ENCODE measurements at places on chromosomes 13 and 19.

DNA sequence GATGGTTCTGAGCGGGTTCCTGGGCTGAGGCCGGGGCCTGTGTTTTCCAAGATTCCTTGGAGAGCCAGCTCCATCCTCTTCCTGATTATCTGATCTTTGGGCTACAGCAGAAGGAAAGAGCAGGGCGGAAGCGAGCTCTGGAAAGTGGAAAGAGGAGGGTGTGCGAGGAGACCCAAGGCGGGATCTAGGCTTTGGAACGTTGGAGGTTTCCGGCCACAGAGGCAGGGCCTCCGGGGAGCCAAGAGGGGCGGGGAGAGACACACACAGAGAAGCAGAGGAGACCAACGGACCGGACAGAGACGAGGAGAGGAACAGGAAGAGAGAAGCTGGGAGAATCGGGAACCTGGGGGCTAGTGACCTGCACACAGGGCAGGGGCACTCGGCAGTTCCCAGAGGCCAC is at the start of gene CLEC11A:
TSS of gene CLEC11A (plus strand) at position 296 of the 400 bp plus-strand sequence. CDS start 162 bp downstream, outside the sequence.
- DNase-seq: no peak

GRCh38 chr19:47186446-47187334 is 44.3 kb downstream of the BBC3 start:
- no peak for DNase-seq

DNA sequence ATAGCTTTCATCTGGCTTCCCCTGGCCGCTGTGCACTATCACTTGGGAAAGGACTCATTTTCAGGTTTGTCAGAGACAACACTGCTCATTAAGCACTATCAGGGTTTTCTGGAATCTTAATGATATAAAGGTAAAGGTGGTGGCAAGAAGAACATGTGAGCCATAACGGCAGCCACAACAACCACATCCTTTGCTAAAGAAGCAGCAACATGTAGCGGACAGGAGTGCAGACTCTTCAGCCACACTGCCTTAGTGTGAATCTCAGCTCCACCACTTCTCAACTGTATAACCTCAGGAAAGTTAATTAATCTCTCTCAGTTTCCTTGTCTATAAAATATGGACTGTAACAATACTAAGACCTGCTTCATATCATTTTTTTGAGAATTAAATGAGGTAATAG is 24.1 kb upstream of the MIR17HG start:
- DNase-seq: no peak

- no peak for DNase-seq
These were observed 401 bp upstream of the ZNF765 start for GRCh38 chr19:53394522-53394973.

DNA sequence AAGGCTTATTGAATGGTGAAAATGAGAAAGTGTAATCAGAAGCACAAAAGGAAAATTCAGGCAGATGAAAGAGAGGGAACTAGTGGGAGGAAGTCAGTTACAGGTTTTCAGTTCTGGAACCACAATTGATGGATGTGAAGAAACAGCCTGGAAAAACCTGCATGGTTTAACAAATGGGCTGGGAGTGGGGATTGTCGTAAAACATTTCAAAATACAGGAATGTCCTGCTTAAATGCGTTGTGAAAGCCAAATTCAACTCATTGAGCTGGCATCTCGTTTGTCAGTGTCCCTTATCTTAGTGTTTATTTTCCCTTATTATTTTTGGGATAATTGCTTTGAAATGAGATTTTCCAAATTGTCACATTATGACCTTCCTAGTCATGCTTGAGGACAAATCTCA is 106.5 kb upstream of the RFC3 start:
- no peak for DNase-seq

GRCh38 chr19:49780861-49781260 is 14.1 kb downstream of the AP2A1 start:
- no peak for DNase-seq

DNA sequence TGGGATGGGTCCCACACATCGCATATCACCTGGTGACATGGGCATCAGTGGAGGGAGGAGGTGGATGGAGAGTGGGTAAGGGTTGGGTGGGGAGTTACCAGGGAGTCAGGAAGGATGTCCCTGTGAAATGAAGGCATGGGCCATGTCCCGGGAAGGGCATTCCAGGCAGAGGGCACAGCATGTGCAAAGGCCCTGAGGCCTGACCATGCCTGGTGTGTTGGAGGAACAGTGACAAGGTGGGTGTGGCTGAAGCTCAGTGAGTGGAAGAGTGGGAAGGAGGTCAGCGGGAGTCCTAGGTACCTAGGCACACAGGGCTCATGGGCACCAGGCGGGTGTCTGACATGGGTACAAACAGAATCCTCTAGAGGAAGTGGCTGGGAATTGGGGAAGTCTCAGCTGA is 11.0 kb upstream of the COLGALT1 start:
- no peak for DNase-seq

DNA sequence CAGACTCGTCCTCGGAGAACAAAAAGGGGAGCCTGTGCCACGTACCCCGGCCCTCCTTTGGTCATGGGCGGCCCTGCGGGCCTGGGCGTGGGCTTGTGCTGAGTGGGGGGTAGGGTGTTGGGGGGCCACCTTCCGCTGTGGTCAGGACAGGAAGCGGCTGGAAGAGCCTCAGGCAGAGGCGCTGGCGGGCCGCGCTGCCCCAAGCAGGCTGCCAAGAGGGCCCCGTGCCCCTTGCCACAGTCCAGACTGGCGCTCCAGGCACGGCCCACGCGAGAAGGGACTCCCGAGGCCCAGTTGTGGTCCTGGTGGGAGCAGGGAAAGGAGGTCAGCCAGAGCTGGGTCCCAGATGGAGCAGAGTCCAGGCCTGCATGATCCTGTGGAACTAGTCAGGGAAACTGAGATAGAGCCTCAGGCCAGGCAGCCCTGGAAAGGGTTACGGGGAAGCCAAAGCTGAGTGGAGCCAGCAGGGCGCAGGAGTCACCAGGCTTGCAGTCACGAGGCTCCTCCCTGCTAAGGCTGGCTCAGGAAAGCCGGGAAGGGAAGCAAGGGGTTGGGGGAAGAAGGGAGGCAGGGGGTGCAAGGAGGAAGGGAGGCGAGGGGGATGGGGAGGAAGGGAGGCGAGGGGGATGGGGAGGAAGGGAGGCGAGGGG is 135.0 kb downstream of the CRYL1 start:
- DNase-seq: no peak

GRCh38 chr19:39941615-39942365 is 7.4 kb upstream of the FCGBP start:
- DNase-seq: no peak

- no peak for DNase-seq
These were observed 216.9 kb upstream of the RXFP2 start for GRCh38 chr13:31522396-31522795.

- DNase-seq: peak; percentile 2
These were observed 60.6 kb downstream of the NDFIP2 start for GRCh38 chr13:79541426-79542049.

DNA sequence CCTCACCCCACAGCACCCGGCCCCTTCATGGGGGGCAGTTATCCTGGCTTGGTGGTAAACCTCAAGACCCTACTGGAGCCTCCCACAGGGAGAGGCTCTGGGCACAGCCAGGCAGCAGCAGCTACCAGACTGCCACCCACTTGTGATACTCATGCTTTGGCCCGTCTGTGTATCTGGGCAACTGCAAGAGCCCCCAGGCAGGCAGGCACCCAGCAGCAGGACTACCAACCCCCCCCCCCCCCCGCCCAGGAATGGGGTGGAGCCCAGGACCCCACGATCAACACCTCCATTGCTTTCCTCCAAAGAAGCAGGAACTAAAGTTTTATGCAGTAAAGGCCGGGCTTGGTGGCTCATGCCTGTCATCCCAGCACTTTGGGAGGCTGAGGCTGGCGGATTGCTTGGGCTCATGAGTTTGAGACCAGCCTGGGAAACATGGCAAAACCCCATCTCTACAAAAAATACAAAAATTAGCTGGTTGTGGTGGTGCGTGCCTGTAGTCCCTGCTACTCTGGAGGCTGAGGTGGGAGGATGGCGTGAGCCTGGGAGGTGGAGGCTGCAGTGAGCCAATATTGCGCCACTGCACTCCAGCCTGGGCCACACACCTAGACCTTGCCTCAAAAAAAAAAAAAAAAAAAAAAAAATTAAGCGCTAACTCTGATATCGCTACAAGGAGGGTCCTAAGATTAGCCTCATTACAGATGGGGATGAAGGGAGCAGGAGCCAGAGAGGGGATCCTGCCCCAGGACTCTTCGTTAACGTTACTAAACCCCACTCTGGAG is 1.1 kb upstream of the LYL1 start:
- DNase-seq: no peak

GRCh38 chr19:17320435-17320834 is 11.1 kb downstream of the DDA1 start:
- DNase-seq: no peak

- no peak for DNase-seq
These were observed 215.2 kb downstream of the NBEA start for GRCh38 chr13:35157143-35157755.

GRCh38 chr19:39531834-39532232 is 819 bp downstream of the EID2B start:
- DNase-seq: no peak

DNA sequence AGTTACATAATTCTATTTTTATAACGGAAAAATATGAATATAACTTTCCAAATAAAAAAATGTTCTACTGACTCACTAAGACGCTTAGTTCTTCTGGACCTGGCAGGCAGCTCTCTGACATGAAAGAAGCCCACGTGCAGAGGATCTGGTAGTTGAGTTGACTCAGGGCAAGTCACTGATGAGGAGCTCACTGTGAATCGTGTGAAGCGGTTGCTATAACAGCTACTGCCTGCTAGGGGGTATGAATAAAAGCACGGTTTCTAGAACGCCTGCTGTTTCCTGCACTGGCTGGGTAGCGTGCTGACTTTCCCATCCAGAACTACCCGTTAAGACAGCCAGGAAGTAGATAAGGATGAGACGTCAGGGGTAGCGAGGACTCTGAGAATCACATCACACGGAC is 54.7 kb upstream of the WASF3 start:
- no peak for DNase-seq

DNA sequence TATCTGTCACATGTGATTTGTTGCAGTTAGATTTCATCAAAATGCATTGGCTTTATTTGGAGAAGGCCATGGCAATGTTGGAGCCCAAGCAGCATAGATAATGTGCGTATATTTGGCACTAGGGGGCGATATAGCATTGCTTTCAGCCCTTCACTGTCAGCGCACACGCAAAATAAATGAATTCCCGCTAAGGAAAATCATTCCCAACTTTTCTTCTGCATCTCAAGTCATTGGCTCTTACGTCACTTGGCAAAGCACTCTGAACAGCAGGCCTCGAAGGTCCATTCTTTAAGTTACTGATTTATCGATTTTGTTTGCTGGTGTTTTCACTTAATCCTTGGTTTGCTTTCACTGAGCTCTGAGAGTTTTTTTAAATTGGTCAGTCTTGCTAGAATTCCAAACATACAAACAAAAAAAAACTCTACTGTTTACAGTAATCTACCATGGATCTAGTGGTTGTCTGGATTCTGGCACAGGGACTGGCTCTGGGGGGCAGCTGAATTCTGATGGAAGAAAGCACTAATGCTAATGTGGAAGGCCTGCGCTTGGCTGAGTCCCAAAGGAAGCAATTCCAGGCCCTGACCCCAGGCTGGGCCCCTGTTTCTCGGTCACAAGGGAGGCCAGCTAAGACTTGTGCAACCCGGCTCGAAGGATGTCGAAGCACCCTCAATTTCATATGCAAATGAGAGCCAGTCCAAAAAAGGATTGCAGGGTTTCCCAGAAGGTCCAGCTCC is 97.7 kb upstream of the IPO5 start:
- DNase-seq: peak; percentile 31

- no peak for DNase-seq
These were observed 58.5 kb downstream of the CCDC70 start for GRCh38 chr13:51920267-51920666.

DNA sequence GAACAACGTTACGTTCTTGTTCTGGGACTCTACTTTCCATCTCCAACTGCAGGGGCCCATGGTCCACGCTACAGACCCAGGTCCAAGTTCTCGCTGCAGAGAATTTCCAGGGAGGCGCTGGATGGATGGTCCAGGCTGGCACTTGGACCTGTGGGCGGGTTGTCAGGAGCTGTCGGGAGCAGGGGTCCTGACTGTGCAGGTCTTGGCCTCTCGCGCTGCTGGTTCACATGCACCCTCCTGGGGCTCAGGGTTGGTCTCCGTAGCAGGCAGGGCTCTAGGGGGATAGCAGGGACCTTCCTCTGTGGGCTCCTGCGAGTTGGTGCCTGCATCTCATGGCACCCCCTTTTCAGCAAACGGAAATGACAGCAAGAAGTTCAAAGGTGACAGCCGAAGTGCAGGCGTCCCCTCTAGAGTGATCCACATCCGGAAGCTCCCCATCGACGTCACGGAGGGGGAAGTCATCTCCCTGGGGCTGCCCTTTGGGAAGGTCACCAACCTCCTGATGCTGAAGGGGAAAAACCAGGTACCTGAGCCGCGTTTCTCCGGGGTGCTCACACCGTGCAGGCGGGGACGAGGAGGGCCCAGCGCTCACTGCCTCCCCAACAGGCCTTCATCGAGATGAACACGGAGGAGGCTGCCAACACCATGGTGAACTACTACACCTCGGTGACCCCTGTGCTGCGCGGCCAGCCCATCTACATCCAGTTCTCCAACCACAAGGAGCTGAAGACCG is 6.6 kb downstream of the PTBP1 start:
- DNase-seq: no peak

- no peak for DNase-seq
These were observed 460.0 kb downstream of the RFC3 start for GRCh38 chr13:34277936-34278335.

DNA sequence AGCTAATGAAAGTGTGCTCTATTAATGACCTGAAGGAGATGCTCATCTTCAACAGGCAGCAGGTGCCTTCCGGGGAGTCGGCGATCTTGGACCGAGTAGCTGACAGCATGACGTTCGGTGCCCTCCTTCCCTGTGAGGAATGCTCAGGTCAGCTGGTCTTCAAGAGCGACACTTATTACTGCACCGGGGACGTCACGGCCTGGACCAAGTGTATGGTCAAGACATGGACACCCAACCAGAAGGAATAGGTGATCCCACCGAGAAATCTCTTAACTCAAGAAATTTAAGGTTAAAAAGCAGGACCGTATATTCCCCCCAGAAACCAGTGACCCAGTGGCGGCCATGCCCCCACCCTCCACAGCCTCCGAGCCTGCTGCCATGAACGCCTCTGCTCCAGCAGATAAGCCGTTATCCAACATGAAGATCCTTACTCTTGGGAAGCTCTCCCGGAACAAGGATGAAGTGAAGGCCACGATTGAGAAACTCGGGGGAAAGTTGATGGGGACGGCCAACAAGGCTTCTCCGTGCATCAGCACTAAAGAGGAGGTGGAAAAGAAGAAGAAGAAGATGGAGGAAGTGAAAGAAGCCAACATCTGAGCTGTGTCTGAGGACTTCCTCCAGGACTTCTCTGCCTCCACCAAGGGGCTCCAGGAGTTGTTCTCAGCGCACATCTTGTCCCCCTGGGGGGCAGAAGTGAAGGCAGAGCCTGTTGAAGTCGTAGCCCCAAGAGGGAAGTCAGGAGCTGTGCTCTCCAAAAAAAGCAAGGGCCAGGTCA is 22.8 kb upstream of the ANKRD10 start:
- no peak for DNase-seq

Measured in DMS 273 treated with DMSO at 0.1 percent for 48 hours (cell line).